ENCODE measurements at places on chromosomes 2 and 18.

DNA sequence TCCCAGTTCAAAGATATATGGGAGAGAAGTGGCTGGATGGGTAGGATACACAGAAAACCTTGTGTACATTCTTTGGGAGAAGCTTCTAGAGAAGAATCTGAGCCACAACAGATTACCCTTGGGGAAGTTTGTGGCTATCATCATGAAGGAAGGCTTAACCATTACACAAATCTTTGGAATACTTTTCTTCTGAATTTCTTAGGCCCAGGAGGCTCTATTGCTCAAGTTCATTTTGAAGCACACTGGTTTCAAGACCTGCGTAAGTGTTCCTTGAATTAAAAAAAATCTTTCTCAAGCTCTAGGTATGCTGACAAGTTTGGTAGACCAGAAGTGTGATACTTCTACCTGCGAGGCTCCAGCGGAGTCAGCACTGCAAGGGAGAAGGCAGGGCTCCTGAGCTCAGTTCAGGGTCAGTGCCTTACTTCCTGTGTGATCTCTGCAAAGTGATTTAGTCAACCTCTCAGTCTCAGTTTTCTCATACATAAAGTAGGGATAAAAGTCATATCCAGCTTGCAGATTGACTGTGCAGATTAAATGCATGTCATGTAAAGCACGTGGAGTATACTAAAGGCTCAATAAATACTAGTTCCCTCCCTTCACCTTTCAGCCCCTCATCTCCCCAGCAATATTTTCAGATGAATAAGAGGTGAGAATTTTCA lies 438.6 kb downstream of the DLGAP1 start:
- peak; percentile 28 for DNase-seq

- no peak for DNase-seq
Measured at GRCh38 chr2:56224316-56224715, 40.5 kb downstream of the CCDC85A start.

DNA sequence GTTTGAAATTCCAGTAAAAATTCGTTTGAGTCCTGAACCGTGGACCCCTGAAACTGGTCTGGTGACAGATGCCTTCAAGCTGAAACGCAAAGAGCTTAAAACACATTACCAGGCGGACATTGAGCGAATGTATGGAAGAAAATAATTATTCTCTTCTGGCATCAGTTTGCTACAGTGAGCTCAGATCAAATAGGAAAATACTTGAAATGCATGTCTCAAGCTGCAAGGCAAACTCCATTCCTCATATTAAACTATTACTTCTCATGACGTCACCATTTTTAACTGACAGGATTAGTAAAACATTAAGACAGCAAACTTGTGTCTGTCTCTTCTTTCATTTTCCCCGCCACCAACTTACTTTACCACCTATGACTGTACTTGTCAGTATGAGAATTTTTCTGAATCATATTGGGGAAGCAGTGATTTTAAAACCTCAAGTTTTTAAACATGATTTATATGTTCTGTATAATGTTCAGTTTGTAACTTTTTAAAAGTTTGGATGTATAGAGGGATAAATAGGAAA lies 80.7 kb downstream of the ACSL3 start:
- peak; percentile 79 for DNase-seq

GRCh38 chr2:132902626-132903025 lies 232.6 kb upstream of the LYPD1 start:
- DNase-seq = peak; percentile 27

DNA sequence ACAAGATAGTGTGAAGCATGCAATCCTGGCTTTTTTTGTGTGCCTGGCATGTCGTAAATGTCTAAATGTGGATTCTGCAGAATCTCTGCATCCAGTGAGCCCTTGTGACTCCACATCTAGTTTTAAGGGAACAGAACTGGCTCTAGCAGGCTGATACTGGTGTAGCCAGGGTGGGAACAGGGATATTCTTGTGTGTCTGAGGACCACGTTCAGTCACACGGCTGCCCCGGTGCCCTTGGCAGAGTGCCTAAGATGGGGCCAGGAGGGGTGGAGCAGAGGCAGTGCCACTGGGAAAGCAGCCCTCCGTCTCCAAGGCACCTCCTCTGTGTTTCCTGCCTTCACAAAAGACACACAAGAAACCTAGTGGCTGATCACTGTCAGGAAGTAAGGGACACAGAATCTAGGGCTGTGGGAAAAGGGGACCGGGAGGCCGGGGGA lies 91.5 kb upstream of the PARD3B start:
- peak; percentile 6 for DNase-seq

- DNase-seq = no peak
Measured at GRCh38 chr18:31248783-31249521, 69.0 kb upstream of the DSG1 start.

DNA sequence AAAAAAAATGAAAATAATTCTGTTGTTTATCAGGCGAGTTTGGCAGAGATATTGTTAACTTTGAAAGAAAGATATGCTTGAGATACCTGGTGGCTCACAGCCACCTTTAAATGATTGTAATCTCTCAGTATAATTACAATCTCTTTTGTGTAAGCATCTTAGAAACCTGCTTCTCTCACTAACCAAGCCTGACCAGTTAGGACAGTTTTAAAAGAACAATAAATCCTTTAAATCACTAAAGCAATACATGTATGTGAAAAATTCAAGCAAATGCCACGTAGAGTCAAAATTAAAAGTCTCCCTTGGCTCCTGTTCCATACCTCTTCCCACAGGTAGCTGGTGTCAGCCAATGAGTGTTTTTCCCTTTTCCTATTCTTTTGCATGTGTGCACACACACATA lies 15.7 kb upstream of the SGPP2 start:
- no peak for DNase-seq

DNA sequence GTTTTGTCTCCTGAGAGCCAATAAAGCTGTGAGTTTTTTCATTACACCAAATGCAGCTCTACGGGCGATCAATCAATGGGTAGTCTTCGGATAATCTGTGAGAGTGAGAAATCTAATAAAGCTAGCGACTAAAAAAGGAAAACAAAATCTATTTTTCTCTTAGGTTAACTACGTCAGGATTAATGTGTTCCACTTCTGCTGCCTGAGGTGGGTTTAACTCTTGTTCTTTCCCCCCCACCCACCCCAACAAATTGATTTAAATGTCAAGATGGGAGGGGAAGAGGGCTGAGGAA lies 63.0 kb upstream of the PSMD14 start:
- DNase-seq = no peak

- DNase-seq = no peak
Measured at GRCh38 chr18:47689371-47689770, 241.1 kb downstream of the SMAD2 start.

DNA sequence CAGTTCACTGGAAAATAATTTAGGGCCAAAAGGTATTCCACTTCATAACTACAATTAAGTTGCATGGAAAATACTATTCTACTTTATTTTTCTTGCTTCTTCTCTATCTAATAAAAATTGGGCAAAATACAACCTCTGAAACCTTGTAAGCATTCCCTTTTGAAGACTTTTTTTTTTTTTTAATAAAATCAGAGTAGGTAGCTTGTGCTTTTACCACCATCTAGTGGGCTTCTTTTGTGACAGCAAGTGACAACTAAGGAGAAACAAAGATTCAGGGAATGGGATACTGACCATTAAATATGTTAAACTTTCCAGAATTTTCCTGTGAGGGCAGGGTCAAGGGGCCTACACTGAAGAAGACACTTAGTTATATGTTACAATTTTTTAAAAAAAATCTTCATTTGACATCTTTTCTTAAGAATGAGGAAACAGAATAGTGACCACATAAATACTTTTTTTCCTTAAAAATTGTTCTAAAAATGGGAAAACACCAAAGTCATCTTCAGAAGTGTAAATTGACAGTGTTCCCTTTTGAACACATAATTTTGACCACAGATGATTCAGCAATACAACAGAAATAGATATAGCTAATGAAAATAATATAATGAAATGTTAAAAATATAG lies 1183.2 kb upstream of the ACVR2A start:
- peak; percentile 40 for DNase-seq

GRCh38 chr18:43635397-43635796 lies 358.1 kb upstream of the SYT4 start:
- no peak for DNase-seq

DNA sequence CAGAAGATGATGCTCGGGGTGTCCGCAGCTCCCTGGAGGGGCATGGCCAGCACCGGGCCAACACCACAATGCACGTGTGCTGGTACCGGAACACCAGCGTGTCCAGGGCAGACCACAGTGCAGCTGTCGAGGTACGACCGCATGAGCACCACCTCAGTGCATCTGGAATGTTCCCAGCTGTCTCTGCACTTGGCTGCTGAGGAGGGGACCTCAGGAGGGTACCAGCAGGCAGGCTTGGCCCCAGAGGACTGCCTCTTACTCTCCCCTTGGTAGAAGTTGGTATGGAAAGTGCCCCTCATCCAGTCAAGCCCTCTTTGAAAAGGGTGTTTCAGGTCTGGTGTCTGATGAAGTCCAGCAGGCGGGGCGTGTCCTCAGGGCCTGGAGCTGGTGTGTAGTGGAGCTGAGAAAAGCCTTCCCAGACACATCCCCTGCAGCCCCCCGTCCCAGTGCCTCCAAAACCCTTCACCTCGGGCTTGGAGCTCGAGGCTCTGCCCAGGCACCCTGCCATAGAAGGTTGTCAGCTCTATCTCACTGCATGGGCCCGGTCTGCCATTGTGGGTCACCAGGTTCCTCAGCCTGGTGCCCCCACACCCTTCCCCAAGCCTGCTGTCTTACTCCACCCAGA lies 16.7 kb downstream of the STK25 start:
- DNase-seq = no peak

DNA sequence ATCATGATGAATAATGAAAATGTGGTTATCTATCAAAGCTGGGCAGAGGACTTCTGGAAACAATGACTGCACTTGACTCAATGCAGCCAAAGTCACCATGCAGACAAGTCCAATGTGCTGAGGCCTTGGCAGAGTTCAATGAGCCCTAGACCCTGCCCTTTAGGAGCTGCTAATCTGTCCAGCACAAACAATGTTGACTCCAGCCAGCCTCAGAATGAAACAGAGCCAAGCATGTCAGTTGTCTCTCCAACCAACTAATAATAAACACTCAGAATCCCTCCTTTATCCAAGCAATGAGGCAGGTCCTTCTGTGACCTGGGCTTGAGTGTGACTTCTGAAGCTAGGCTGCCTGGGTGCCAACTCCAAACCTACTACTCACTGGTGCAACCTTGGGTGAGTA lies 270.6 kb downstream of the BCL11A start:
- DNase-seq = no peak

DNA sequence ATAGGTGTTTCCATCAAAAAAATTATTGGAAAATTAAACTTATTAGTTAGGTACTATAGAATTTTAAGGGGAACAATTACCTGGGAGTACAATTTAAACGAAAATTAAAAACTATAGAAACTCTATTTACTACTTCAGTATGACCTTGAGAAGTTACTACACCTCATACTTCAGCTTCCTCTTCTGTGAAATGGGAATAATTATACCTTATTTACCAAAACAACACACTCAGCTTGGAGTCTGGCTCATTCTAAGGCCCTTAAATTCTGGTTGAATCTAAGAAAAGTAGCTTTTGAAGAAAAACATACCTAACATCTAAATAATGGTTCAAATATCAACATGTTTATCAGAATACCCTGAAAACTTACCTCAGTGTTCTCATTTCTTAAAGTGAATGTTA lies 2.7 kb downstream of the NABP1 start:
- no peak for DNase-seq

- peak; percentile 59 for DNase-seq
Measured at GRCh38 chr2:85183479-85183878, 50.3 kb downstream of the TCF7L1 start.

- DNase-seq = no peak
Measured at GRCh38 chr2:41621095-41621494, 426.7 kb upstream of the PKDCC start.

DNA sequence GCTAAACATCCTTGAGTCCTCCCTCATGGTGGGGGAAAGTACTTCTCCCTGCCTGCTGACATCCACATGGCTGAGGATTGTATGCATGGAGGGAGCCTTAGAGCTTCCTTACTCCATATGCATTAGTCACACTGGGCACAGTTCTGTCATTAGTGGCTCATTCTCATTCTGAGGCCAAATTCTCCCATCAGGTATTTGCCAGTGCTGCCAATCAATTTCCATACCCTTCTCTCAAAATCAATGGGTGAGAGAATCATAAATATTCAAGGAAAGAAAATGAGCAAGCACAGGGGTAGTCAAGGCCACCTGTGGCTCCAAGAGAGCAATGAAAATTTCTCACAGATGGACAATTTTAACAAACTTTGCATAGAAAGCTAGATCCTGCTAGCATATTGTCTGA lies 422.6 kb upstream of the SETBP1 start:
- DNase-seq = no peak

- peak; percentile 75 for DNase-seq
Measured at GRCh38 chr2:174026122-174026845, 61.1 kb upstream of the SP3 start.

DNA sequence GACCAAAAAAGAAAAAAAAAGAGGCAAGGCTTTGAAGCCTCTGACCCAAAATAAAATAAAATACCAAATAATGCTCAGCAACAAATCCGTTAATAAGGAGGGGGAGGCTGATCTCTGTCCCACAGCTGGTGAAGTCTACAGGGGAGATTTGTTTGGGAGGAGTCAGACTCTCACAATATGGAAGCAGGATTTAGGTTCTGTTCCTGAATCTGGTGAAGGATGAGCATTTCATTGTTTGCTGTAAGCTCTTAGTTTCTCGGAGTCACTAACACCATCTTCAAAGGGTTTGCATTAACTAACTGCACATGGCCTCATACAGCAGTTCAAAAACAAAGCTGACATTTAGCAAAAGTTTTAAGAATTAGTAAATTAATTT lies 339.4 kb upstream of the TNP1 start:
- no peak for DNase-seq

DNA sequence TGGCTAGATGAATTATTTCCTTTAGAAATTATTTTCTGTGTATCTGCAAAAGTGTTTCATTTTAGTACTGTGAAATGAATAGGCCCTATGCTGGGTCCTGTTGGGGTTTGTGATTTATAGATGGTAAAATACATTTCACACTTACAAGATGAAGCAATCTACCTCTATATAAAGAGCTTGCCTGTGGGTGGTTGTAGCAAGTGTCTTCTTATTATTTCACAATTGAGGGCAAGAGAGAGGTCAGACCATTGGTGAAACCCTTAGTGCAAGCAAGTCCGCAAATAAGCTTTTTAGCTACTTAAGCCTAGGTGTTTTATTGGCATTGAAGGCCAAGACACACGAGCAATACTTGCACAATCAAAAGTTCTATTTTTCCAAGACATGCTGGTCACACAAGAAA lies 153.1 kb downstream of the FMNL2 start:
- no peak for DNase-seq

DNA sequence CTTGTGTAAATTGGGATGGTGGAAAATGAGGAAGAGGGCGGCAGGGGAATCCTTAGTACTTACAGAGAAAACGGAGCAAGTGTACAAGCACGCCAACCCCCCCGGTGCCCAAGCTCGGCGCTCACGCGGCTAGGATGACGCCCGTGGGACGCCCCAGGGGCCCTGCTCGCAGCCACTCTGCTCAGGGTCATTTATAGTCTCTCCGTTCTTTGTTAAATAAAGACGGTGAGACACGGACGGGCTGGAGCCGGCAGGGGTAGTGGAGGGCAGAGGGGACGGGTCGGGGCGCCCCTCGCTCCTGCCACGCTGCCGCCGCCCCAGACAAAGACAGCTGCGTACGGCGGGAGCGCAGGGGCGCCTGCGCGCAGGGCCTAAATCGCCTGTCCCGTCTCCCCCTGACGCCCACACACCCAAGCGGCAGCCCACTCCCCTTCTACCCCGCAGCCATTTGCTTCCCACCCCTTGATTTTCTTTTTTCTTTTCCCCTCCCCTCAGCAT lies 37.8 kb downstream of the PCBP1 start:
- DNase-seq = peak; percentile 38

Measured in fibroblast of skin of abdomen (primary cell).